ENCODE measurements at places on chromosomes 12 and 14. TPM values are rescaled to one million over a fixed set of nuclear protein-coding genes. Genes with fewer than 3 reads are reported as not detected.

Gene SLC4A8
- total RNA-seq: not detected

DNA sequence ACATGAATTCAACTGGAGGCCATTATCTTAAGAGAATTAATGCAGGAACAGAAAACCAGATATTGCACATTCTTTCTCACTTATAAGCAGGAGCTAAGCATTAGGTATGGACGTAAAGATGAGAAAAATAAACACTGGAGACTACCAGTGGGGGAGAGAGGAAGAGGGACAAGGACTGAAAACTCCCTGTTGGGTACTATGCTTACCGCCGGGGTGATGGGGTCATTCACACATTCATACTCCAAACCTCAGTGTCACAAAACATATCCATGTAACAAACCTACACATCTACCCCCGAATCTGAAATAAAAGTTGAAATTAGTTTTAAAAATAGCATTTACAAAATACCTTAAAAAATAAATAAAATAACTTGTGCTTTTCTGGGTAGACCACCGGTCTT lies 80.8 kb upstream of the RAP1B start:
- DNase-seq: no peak

- no peak for DNase-seq
These were observed 154.7 kb downstream of the DACT1 start for GRCh38 chr14:58792416-58792815.

Gene NR4A1
- 722 TPM for total RNA-seq

DNA sequence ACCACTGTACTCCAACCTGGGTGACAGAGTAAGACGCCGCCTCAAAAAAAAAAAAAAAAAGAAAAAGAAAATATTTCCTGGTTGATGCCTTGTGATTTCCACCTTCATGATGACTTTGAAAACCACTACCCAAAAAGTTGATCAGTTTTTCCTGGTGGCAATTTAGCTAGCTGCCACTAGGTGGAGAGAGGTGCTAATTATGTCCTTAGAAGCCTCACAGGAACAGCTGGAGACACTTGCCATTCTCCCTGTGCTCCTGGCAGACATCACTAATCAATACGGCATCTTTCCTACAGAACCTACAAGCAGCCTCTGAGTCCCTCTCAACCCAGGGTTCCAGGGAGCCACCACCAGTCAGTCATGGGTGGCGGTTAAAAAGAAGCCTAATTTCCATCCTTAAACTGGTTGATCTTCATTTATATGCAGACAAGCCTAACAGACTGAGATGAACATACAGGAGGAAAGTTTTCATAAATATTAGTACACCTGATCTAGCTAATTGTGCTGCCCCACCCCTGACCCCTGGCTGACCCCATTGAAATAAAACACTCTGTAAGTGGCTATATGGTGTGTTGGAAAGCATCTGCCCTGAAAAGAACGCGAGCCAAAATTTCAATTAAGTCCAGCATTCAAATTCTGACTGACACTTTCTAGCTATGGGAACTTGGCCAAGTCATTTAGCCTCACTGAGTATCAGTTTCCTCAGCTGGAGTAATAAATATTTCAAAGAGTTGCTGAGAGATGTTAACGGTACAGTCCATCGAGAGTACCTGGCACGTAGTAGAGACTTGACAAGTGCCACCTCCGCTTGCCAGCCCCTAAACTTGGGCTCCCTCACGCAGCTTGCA lies 6.2 kb upstream of the OAS1 start:
- no peak for DNase-seq

Gene GTF2H3
- total RNA-seq: 12.0 TPM

- peak; percentile 55 for DNase-seq
These were observed 19.6 kb downstream of the MLXIP start for GRCh38 chr12:122097927-122098756.

- no peak for DNase-seq
These were observed 91.3 kb downstream of the AEBP2 start for GRCh38 chr12:19530637-19531023.

DNA sequence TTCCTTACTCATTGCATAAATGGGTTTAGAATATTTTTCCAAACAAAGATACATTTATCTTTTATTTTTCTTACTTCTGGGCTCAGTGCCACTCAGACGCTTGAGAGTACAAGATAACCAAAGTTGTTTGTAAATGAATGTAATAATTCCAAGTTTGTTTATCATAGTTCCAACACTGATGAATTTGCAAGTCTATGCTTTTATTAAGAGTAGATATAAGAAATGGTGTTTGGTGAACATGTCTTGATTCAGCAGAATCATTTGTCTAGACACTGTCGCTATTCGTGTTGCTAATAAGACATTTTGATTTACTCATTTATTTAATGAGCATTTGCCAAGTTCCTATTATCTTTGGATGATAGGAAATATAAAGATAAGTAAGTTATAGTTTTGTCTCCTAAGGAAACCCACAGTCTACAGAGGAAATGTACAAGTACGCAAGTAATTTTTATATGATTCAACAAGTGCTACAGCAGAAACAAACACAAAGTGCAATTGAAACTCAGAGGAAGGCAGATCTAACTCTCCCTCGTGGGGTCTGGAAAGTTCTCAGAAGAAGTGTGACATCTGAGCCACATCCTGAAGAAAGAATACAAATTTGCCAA lies 132.8 kb upstream of the FSCB start:
- DNase-seq: no peak

DNA sequence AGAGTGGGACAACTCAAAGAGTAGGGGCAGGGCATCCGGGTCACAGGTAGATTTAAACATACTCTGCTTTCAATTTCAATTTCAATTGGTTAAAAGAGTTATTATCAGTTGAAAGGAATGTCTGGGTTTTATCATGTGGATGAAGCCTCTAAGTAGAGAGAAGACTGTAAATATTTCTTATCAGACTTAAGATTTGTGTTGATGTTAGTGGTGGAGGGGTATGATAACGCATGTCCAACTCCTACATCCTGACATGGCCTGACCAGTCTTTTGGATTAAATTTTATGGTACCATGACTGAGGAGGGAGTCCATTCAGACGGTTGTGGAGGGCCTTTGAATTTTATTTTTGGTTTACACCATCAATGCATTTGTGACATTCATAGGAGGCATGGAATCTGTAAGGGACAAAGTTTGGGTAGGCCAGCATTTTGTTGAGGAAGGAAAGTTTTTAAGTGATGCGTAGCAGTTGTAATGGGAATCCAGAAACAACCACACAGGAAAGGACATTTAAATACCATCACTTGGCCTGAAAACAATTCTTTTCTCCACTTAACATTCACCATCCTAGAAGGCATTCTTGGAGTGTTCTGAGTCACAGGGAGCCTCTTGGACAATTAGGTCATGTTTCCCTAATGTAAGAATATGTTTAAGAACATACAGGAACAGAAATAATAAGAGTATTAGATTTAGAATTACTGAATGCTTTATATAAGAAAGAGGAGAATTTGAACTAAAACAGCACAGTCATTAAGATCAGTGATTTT lies 371.9 kb downstream of the ATP23 start:
- DNase-seq: no peak

DNA sequence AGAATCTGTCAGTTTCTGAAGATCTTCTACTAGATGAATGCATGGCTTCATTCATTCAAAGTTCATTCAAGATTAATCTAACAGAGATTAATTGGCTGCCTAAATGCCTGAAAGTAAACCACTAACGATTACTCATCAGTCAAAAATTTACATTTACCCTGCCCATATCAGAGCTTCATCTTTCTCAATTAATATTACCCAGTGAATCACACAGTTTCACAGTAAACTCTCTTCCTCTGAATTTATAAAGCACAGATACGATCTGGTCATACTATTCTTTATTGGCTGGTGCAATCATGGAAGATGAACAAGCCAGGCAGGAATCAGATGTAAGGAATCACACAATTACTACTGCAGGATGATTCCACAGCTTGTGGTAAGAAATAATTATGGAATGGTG lies 377.7 kb downstream of the SLC16A7 start:
- DNase-seq: no peak

- DNase-seq: no peak
These were observed 1252.6 kb downstream of the TMEM121 start for GRCh38 chr14:106778986-106779385.

- DNase-seq: no peak
These were observed 706.8 kb downstream of the GALC start for GRCh38 chr14:87286191-87286590.

Gene TAS2R8
- total RNA-seq: not detected

- no peak for DNase-seq
These were observed 56.4 kb downstream of the ZFP36L1 start for GRCh38 chr14:68736471-68736871.

DNA sequence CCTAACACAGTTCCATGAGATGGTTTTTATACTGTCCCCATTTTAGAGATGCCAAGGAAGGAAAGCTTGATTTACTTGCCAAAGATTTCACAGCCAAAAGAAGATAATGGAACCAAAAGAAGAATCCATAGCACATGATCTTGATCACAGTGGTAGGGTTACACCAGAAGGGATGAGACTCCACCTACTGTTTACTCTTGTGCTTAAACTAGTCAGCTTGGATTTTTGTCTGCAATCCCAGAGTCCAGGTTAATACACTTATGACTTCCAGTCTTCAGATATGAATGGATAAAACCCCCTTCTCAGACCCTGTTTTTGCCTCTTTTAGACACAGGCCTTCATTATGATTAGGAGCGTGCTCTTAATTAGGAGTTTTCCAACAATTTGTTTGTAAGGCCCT lies 454.2 kb downstream of the AEBP2 start:
- no peak for DNase-seq

DNA sequence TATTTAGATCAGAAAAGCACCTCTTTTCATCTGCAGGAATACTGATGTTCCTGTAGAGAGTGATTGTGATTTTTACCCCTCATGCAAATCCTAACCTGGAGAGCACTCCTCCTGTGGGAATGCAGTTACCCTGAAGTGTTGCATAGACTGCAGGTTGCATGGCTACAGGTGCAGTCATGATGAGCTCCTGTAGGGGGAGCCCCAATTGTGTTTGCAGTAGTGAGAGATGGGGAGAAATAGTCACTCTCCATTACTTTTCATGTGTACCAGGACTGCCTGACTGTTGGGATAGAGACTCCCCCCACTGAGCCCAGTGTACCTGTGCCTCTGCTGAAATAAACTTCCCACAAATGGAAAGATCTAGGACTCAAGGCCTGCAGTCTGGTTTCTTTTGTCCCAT lies 1086.5 kb downstream of the SLC6A15 start:
- no peak for DNase-seq

- DNase-seq: no peak
These were observed 33.7 kb downstream of the RASSF8 start for GRCh38 chr12:25992026-25992782.

DNA sequence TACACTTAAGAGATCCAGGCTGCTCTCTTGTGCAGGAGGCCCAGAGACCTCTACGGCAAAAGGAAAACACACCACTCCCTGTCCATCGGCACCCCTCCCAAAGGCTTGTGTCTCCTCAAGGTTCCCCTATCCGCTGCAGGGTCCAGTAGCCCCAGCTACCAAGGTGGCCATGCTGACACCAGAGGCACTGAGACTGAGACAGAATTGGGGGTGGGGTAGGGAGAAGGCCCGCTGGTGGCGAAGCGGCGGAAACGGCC lies 590 bp downstream of the DDIT3 start:
- DNase-seq: no peak

Gene FIGNL2
- total RNA-seq: not detected

Gene AQP5
- not detected for total RNA-seq

Gene EID3
- total RNA-seq: 1.4 TPM

Data from ascending aorta (tissue), 2 donors.